Activated naive CD8-positive, alpha-beta T cell treated with anti-CD3 and anti-CD28 coated beads, Interleukin-2, amount 50 U/mL, for 16 hours (primary cell): ENCODE measurements at places on chromosomes 4 and X.

- no peak for DNase-seq
Measured at GRCh38 chrX:39975101-39975925, 122.4 kb downstream of the BCOR start.

GRCh38 chr4:80187677-80188076, 9.6 kb upstream of the PRDM8 start:
- no peak for DNase-seq

DNA sequence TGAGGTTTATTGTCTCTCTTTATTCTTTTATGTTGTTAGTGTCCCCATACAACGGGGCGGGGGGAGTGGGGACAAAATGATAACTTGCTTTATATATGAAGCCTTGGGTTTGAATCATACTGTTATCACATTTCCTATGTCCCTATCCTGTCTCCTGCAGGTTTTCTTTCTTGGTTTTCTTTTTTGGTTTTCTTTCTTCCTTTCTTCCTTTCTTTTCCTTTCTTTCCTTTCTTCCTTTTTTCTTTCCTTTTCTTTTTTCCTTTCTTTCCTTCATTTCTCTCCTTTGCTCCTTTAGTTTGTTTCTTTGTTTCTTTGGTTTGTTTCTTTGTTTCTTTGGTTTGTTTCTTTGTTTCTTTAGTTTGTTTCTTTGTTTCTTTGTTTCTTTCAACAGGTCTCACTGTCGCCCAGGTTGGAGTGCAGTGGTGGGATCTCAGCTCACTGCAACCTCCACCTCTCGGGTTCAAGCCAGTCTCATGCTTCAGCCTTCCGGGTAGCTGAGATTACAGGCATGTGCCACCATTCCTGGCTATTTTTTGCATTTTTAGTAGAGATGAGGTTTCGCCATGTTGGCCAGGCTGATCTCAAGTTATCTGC, 4.8 kb downstream of the FMR1 start:
- DNase-seq = no peak

DNA sequence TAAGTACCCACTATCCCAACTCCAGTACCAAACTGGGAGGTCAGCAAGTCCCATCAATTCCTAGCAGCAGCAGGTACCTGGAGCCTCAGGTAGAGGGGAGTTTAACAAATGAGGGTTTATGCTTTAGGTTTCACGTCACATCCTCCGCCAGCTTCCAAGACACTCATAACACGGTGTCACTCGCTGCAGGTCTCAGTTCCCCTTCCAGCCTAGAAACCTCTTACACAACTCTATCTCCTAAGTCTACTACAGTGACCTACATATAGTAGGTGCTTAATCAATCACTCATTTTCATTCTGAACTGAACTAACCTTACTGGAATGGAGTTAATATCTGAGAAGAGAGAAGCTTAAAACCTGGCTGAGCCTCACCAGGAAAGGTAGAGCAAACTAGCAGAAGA, 96.0 kb downstream of the EFHC2 start:
- DNase-seq = no peak

DNA sequence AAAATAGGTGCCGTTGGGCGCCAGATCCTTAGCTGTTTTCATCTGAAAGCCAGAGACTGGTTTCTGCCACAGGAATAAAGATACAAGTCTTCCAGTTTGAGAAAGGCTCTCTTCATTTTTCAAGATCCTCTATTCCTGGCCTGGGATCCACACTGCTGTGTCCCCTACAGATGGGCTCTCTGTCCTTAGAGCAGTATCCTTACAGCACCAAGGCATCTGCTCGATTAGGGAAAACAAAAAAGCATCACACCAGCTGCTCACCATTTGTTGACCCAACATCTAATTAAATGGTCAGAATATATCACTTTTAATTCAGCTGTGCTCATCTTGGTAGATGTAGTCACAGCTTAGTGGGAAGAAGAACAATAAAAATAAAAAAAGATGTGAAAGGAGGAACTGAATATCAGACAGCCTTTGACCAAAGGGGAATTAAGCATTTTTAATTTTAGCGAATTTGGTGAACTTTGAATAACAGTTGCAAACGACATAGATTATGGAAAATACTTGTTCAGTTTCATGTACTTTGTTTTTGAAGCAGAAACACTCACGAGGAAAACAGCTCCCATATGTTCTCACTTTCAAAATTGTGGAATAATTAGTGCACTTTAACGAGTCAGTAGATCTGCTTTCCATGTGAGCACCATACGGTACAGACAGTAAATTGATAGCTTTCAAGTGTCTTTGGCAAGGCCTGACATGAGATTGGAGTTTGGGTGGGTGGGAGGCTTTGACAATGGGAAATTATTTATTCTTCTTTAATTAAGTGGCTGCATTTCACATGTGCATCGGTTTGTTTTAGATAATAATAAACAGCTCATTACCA, 148.4 kb upstream of the CLNK start:
- DNase-seq = no peak

DNA sequence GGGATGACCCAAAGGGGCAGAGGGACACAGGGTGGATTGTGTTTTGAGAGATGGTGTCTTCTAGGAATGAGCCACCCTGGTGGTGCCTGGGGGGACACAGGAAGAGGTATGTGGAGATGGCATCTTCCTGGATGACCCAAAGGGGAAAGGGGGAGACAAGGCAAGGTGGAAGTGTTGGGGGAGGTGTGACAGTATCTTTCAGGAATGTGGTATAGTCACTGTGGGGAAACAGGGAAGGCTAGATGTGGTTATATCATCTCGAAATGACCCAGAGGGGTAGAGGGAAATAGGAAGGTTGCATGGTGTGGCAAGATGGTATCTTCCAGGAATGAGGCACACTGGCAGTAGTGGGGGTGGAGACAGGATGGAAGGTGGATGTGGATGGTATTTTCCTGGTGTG, 62.9 kb downstream of the MAOA start:
- DNase-seq = no peak

DNA sequence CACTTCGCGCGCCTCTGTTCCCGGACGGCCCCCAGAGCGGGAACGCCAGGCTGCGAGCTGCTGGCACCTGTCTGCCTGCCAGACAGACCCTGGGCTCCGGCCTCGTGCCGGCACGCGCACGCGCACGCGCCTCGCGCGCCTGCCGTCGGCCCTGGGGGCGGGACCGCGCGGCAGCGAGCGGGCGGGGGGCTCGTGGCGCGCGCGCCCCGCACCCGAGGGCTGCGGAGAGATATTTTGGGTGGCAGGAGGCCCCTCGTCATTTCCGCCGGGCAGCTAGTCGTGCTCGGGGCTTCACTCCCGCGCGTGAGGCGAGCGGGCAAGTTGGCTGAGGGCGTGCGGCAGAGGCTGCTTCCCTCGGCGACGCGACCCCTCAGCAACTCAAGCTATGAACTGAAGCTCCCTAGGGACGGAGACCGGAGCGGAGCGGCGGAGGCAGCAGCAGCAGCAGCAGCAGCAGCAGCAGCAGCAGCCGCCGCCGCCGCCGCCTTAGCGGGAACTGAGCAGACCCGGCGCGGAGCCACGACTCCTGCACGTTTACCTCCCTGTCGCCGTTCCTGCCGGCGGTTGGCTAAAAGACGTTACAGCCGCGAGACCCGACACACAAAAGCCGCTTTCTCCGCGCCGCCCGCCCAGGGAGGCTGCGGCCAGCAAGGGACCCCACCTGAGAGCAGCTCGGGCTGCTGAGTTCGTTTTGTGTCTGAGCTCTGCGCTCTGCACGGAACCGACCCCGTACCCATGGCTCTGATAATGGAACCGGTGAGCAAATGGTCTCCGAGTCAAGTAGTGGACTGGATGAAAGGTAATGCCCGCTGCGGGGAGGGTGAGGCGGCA, at the start of gene CNKSR2:
TSS of gene CNKSR2 (plus strand) at position 256 of the 831 bp plus-strand sequence. CDS start at position 736, 480 bp downstream.
- peak; percentile 35 for DNase-seq

DNA sequence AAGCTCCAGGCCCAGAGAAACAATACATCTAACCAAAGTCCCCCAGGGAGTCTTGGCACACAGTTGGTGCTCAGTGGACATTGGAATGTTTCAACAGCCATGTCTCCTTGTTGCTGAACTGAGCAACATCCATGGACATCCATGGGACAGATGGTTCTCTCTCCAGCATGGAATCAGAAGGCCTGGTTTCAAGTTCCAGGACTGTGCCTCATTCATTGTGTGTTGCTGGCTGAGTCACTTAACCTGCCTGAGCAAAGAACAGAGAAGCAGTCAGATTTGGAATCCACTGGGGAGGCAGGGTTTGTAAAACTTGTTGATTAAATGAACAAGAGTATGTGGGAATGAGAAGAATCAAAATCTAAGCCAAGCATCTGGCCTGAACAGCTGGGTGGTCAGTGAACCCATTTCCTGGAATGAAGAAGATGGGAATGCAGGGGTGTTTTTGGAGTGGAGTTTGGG, 147.9 kb downstream of the CHIC2 start:
- DNase-seq = no peak

GRCh38 chr4:153652051-153652784, 31.9 kb upstream of the TLR2 start:
- no peak for DNase-seq

DNA sequence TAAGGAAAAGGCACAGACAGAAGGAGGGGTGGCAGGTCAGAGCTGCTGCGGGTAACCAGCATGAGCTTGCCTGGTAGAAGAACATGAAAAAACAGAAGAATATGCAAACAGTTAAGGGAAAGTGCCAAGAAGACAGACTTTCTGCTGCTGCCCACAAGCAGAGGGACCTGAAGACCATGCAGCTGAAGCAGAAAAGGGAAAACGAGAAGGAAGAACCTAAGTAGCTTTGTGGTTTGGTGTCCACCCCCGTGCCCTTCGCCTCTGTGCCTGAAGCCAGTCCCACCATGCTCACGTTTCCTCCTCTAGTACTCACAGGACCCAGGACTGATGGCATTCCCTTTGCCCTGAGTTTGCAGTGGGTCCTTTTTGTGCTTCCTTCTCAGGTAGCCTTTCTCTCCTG, 62.8 kb downstream of the UBA6 start:
- DNase-seq = no peak

GRCh38 chrX:118839334-118839958, 15.8 kb downstream of the ZCCHC12 start:
- peak; percentile 3 for DNase-seq

DNA sequence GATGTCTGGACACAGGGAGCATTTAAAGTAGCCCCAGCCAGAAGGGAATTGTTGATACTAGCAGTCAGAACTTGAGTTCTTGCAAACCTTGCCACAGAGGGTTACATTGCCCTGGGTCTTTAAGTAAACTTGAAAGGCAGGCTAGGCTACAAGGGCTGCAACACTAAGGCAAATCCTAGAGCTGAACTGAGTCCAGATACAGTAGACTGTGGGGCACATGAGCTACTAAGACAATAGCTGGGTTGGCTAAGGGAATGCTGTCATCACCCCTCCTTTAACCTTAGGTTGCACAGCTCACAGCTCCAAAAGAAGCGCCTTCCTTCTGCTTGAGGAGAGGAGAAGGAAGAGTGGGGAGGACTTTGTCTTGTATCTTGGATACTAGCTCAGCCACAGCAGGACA, 35.6 kb downstream of the SH3BGRL start:
- DNase-seq = no peak

DNA sequence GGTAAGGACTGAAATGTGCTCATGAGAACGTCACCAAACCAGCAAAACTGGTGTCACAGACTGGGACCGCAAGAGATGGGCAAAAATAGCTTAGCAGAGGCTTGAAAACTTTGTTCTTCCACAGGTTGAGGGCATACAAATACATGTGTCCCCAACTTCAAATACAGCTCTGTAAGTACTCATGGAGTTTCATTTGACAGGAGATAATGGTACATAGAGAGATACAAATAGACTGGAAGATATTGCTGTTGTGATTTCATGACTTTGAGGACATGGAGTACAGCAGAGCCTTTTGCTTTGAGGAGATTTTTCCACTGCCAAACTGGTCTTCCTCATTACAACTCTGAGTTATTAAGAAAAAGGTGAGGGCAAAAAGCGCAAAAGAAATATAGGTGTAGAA, 70.7 kb downstream of the STX18 start:
- DNase-seq = no peak

- no peak for DNase-seq
Measured at GRCh38 chr4:57119054-57119651, 9.0 kb upstream of the IGFBP7 start.

DNA sequence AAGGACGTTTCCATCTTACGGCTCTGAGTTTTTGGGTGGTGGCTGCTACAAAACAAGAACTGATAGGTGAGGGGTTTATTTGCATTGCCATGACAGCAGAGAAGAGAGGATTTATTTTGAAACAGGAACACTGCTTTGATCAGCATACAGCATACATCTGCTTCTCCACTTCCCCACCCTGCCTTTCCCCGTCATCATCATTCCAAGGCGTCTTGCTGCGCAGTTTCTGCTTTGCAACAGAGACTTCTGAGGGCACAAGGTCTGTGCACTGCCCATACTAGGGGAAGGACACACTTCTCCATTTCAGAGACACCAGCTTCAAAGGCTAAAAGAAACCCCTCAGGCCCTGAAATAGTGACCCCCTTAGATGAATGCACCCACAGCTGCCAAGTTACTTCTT, 19.1 kb downstream of the STARD8 start:
- DNase-seq = no peak

DNA sequence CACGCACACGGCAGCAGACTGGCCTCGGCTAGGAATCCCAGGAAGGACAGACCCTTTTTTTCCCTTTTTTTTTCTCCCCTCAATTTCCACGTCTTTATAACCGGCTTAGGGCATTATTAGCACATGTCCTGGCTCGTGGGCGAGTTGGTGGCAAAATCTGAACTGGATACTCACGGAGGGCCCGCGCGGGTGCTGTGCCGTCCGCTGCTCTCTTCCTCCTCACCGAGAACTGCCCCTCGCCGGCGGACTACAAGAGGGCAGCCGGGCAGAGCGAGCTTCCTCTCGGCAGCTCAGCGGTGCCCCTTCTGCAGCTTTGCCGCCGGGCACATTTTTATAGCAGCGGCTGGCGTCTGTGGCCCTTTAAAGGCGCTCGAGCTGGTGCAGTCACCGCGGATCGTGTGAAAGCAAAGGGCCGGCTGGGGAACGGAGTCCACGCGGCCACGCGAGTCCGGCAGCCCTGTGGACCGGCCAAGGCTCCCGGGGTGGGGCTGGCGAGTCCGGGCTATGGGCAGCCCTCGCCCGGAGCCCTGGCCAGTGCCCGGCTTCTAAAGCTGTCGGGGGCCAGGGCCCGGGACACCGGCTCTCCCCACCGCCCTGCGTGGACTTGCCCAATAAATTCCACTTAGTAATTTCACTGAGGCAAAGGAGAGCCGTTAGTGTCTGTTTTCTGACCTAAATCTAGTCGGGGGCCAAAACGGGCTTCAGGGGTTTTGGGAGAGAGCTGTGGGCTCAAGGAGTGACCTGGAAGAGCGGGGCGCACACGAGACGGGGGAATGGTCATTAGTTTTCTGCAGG, 1.3 kb upstream of the CITED1 start:
- no peak for DNase-seq

GRCh38 chr4:188934320-188934962, 795.2 kb downstream of the TRIML1 start:
- no peak for DNase-seq

- DNase-seq = no peak
Measured at GRCh38 chrX:108299101-108299591, 139.1 kb downstream of the COL4A6 start.

GRCh38 chr4:57303012-57303751, 193.0 kb upstream of the IGFBP7 start:
- DNase-seq = no peak

DNA sequence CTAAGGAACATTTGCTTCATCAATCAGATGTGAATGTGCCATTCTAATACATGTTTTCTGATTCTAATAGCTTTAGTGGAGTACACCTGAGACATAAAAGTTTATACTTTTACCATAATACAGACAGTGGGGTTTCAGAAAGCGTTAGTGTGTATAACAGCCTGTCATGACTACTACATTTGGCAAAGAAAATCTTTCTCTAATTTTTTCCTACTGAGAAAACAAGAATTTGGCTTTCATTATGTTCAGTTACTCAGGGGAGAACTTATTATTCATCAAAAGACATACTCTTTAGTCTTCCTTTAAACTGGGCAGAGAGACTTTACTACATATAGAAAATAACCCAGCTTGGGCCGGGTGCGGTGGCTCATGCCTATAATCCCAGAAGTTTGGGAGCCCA, 104.9 kb downstream of the PCDH18 start:
- DNase-seq = no peak
